Tongue (tissue), 3 donors: ENCODE measurements at places on chromosomes 12 and 14.
A peak's percentile ranks its signal among the peaks of the same experiment; 100 is the strongest.

- DNase-seq = no peak
These were observed 26.5 kb downstream of the CRACR2A start for GRCh38 chr12:3726456-3726855.

- DNase-seq = peak; percentile 67
These were observed 652 bp upstream of the SELPLG start for GRCh38 chr12:108634341-108634751.

DNA sequence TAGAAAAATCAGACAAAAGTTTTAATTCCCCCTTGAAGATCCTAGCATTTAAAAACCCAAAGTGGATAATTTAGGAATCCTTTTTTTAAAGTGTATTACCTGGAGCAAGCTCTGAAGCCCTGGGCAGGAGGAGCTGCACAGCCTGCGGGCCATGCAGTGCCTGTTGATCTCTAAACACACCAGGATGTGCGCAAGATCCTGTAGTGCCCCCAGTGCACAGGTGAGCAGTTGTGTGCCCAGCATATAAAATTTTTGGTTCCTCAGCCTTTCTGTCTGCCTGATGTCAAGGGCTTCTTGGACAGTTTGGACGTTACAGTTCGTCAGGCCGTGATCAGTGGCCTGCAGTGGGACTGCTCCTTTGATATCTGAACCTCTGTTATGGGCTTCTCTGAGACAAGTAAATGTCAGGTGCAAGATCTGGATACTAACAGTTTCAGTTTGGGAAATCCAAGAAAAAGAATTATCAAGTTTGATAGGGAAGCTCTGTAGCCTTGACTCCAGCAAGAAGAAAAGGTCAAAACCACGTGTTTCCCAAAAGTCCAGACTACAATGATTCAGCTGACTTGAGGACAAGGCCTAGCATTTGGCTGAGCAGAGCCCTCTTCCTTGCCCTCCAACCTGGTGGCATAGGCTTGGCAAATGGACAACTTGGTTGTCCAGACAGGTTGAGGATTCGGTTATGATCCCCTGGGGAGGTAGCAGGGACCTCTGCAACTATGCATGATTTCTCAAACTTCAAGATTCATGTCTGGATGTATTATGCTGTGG lies 1.0 kb downstream of the ATXN7L3B start:
- peak; percentile 41 for DNase-seq

GRCh38 chr14:78705989-78706388 lies 535.8 kb downstream of the NRXN3 start:
- DNase-seq = no peak

DNA sequence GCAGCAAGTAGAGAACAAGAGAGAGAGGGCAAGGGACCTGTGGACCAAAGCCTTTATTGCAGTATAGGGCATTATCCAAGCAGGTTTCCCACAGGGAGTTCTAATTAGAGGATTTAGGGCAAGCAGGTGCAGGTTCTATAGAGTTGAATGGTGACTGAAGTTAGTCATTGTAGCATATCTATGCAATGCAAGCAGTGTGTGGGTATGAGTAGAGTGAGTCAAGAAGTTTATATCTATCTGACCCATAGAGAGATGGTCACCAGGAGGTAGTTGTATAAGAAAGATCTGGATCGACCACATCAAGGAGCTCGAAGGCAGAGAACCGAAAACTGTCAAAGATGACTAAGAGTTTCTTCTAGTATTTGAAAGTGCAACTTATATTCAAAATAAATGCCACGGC lies 167.3 kb downstream of the PLCZ1 start:
- DNase-seq = no peak

- no peak for DNase-seq
These were observed 38.0 kb upstream of the BDKRB2 start for GRCh38 chr14:96166461-96167223.

DNA sequence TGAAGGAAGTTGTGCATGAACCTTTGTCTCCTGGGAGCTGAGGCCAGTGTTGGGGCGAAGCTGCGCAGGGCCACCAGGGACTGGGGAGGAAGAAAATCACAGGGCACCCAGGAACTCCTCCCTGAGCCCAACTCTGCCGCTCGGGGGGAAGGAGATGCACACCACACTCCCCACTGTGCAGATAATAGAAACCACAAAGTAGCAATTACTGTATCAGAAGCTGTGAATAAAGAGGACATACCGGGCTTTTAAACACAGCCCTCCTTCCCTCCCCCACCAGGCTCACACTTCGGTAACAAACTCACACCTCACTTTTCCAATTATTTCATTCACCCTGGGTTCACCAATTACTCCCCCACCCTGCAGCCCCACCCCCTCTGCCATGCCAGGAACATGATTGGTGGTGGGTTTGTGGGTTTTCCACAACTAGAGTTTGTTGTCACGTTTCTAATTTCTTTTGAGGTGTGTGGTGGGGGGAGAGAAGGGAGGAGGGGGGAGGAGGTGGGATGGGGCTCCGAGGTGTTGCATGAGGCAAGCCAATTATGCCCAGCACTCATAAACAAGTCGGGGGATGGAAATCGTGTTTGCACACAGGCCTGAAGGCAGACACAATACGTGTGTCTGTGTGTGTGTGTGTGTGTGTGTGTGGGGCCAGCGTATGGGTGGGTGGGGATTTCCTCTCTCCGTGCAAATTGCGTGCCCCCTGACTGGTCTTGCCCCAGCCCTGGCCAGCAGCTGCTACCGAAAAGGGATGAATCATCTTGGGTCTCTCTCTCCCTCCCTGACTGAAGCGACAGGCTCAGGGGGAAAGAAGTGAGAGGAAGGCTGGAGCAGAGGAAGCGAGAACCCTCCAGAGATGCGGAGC lies 103.3 kb downstream of the RBM19 start:
- DNase-seq = peak; percentile 60

DNA sequence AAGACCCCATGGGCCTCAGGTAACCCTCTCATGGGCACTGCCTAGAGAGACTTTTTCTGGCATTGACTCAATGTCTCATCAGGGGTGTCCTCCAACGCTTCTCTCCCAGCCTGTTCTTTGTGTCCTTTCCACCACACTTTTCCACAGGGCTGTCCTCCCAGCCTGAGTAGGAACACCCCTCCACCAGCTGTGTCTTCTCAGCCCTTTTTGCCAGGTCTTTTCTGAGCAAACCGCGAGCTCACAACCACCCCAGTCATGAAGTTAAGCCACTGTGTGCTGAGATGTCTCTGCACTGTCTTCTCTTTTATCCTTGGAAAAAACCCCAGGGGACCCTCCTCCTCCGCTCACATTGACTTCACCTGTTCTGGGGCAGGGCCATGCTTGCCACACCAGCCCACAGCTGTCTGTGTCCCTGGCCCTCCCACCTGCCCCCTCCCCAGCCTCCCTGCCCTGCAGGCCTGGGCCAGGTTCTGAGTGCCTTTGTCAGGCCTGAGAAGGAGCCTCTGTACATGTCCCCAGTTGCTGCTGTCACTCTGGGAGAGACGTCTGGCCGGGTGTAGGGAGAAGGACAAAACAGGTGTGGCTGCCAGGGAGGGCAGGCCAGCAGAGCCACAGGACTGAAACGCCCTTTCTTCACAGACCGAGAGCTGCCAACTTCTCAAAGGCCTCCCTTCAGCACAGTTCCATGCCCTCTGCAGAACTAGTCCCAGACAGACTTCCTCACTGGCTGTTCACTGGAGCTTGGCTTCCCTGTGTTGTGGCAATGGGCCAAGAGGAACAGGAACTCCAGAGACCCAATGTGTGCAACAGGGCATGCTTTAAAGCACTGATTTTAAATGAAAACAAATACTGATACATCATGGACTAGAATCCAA lies 50.5 kb upstream of the PNMA1 start:
- peak; percentile 99 for DNase-seq

GRCh38 chr14:60326274-60326673 lies 77.3 kb downstream of the PPM1A start:
- DNase-seq = no peak

DNA sequence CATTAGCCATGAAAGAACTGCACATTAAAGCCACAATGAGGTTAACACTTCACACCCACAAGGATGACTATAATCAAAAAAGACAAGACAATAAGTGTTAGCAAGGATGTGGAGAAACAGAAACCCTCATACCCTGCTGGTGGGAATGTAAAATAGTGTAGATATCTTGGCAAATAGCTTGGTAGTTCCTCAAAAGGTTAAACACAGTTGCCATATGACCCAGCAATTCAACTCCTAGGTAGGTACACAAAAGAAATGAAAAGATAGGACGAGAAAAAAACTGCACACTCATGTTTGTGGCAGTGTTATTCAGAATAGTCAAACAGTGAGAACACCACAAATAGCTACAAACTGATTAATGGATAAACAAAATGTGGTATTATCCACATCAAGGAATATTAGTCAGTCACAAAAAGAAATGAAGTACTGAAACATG lies 93.5 kb downstream of the ATXN2 start:
- DNase-seq = no peak
